D341Med (cell line): ENCODE measurements at places on chromosomes 11 and 22.

GRCh38 chr22:36328635-36329253 is 59.0 kb downstream of the MYH9 start:
- DNase-seq = no peak

DNA sequence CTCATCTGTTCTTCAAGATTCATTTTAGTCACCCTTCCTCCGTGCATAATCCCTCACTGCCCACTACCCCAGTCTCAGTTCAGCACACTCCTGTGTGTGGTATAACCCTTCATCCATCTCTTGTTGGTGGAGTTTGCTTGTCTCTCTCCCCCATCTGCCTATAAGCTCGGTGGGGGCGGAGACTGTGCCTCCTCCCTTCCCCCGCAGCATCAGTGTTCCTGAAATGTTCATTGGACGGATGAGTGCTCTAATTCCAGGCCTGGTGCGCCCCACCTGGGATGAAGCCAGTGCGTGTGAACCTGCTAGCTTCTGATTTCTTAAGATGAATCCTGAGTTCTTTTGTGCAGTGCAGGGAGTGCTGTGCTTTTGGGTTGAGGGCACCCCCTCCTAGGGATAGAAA is 100.0 kb downstream of the GRIK4 start:
- DNase-seq = no peak

DNA sequence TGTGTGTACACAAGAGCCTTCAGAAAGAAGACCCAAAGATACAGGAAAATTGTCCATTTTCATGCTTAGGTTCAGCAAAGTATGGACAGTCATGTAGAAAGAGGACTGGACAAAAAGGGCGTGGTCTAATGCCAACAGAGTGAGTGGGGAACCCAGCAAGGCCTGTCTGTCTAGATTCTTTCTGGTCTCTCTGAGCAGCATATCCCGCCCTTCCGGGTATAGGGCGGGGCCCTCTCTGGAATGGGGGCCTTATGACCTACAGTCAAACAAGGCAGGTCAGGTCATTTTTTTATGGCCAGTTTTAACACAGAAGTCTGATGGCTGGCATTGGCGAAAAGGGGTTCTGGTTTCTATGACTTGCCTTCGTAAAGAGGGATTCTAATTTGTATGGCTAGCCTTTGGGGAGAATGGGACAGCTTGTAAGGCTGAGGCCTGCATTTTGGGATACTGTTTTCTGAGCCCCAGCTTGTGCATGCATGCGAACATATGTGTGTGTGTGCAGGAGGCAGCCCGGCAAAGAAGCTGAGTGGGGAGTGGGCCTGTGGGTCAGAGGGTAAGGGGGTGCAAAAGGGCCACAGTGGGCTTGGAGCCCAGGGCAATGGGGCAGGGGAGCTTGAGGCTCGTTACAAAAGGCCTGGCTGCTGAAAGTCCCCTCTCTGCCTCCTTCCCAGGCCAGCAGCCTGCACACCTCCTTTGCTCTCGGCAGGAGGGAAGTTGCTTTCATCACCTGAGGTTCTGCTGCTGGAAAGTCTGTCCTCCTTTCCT is 130.5 kb upstream of the B3GAT1 start:
- no peak for DNase-seq

DNA sequence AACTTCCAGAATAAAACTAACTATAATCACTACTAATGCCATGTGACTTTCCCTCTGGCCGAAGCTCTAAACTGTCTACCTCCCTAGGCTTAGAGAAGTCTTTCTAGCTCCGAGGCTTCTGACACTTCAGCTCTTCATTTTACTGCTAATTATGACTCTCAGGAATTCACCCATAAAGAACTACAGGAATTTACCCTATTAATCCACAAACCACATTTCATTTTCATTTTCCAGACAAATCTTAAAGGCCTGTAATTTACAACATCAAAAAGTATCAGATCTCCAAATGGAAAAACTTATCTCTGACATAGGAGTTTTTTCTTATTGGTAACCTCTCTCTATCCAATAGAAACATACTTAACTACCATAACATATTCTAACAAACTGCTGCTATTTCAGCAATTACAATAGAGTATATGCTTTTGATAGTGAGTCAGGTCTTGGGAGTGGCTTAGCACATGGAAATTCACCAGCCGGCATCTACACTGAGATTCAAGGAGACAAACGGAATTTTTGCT is 33.4 kb downstream of the MRTFA start:
- DNase-seq = no peak

GRCh38 chr11:73645972-73646631 is at the start of gene PLEKHB1:
PLEKHB1 (plus strand) TSS chr11:73646581; CDS start chr11:73646609, 28 bp downstream.
- DNase-seq = no peak

DNA sequence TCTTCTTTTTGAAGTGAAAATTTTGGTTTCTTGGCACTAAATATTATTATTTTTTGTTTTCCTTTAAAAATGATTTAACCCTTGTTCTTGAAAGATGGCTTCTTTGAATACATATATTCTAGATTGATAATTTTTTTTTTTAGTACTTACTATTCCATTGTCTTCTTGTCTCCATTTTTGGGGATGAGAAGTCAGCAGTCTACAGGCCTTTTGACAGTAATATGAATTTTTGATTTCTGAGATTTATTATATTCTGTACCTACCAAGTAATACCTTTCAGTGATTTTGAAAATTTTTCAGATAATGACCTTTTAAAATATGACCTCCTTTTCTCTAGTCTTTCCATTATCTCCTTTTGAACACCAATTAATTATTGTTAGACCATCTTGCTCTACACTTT is 294.1 kb upstream of the LARGE1 start:
- no peak for DNase-seq

GRCh38 chr11:123479048-123479837 is 49.2 kb downstream of the GRAMD1B start:
- no peak for DNase-seq

- no peak for DNase-seq
These were observed 20.9 kb upstream of the TMPRSS4 start for GRCh38 chr11:118055966-118056365.

DNA sequence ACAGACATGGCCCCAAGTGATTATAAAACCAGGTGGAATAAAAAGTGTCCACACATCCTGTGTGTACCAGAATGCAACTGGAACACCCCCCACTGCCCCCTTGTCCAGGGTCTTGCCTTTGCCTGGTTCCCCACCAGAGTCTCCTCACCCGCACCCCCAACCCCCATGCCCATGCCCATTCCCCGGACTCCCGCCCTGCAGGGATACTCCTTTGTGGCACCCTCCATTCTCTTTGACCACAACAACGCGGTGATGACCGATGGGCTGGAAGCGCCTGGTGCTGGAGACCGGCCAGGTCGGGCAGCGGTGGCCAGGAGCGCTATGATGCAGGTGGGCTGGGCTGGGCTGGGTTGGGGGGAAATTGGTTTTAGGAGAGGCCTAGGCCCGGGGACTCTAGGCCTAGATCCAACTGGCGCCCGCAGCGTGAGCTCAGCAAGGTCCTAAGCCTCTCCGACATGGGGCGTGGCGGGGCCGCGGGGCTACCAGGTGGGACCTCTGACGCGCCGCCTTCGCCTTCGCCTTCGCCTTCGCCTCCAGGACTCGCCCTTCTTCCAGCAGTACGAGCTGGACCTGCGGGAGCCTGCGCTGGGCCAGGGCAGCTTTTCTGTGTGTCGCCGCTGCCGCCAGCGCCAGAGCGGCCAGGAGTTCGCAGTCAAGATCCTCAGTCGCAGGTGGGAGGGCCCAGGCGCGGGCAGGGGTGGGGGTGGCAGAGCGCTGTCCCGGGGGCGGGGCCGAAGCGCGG is 9.1 kb downstream of the RPS6KA4 start:
- no peak for DNase-seq

- DNase-seq = no peak
These were observed 1.1 kb upstream of the RASSF10 start for GRCh38 chr11:13008061-13008435.

GRCh38 chr11:41536021-41536568 is 76.6 kb upstream of the LRRC4C start:
- no peak for DNase-seq

DNA sequence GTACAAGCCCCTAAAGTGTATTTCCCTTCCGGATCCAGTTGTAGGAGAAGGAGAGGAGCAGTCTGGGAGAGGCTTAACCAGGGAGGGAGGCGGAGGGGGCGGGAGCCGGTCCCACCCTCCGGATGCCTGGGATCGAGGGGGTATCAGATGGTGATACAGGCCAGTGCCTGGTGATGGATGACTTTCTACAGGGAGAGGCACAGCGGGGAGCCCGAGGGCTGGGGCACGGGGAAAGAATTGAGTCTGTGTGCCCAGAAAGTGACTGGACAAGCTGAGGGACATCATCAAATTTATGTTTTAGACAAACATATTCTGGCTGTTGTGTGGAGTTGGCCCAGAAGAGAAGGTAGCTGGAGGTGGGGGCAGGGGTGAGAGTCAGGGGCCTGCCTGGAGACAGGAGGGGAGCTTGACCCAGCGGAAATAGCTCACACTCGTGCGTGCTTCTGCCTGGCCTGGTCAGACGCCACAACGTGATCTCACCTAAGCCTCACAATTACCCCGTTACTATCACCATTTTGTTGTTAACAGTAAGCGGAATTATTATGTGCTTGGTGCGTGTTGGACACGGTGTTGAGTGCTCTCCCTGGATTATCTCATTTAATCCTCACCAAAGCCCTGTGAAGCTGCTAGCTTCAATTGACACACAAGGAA is 42.4 kb downstream of the AMPD3 start:
- DNase-seq = peak; percentile 59

- no peak for DNase-seq
These were observed 44.4 kb upstream of the ANO1 start for GRCh38 chr11:70033711-70034070.

GRCh38 chr22:45124176-45124847 is 39.4 kb upstream of the NUP50 start:
- no peak for DNase-seq

- DNase-seq = peak; percentile 88
These were observed 18.4 kb downstream of the SELENOO start for GRCh38 chr22:50218996-50219727.

- no peak for DNase-seq
These were observed 102.0 kb downstream of the TBC1D22A start for GRCh38 chr22:46864314-46865051.

- peak; percentile 87 for DNase-seq
These were observed 27.3 kb downstream of the SLC1A2 start for GRCh38 chr11:35391922-35392688.

GRCh38 chr11:114124601-114125144 is 65.2 kb downstream of the ZBTB16 start:
- DNase-seq = no peak

DNA sequence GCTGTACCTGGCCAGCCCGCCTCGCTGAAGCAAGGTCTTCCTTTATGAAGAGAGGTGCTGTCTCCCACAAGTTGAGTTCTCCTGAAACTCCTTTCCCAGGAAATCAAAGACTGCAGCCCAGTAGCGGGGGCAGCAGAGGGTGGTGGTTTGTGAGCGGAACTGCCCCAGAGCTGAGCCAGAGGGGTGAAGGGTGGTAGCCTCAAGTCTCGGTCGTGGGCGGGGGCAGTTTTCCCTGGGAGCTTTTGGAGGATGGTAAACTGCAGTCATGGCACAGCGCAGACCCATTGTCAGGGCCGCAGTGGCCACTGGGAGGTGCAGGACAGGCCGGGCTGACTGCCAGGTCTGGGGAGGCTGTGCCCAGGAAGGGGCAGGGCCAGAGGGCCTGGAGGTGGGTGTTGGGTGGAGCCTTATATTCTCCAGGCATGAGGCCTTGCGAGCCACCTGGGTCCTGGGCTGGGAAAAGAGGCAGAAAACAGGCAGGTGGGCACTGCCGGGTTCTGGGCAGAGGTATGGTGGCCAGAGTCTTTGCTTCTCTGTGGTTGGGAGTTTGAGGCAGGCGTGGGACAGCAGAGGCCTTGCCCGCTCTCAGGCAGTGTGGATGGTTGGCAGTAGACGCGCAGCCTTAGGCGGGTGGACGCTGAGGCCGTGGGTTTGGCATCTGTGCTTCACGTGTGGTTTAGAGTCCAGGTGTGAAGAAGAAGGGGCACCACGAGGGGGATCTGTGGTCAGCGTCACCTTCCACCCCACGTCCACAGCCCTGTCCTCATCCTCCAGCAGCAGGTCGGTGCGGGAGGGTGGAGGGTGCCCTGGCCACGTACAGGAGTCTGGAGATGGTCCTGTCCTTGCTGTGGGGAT is 1176.4 kb downstream of the BRD1 start:
- no peak for DNase-seq

DNA sequence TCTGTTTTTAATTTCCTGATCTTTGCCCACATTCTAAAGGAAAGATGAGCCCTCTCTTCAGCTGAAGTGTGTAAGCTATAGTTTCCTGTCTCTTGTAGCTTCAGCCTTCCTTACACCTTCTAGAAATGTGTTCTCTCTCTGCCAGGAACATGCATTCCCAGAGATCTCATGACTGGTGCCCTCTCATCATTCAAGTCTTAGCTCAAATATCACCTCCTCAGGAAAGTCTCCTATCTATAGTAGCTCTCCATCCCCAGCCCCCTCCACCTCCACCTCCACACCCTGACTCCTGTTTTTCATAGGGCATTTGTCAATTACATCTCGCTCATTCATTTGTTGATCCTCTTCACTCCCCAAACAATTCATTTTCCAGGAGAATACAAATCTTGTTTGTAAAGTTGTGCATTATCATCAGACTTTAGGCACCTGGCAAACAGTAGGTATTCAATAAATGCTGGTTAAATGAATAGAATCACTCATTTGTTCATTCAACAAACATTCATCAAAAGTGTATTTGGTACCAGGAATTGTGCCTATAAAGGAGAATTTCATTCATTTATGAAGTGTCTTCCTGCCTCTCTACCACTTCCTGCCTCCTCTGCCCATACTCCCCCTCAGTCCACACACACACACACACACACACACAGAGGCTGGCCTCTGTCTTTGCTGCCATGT is 160.3 kb downstream of the BBOX1 start:
- DNase-seq = no peak

GRCh38 chr22:24146791-24147353 is 34.4 kb upstream of the SUSD2 start:
- DNase-seq = peak; percentile 52

DNA sequence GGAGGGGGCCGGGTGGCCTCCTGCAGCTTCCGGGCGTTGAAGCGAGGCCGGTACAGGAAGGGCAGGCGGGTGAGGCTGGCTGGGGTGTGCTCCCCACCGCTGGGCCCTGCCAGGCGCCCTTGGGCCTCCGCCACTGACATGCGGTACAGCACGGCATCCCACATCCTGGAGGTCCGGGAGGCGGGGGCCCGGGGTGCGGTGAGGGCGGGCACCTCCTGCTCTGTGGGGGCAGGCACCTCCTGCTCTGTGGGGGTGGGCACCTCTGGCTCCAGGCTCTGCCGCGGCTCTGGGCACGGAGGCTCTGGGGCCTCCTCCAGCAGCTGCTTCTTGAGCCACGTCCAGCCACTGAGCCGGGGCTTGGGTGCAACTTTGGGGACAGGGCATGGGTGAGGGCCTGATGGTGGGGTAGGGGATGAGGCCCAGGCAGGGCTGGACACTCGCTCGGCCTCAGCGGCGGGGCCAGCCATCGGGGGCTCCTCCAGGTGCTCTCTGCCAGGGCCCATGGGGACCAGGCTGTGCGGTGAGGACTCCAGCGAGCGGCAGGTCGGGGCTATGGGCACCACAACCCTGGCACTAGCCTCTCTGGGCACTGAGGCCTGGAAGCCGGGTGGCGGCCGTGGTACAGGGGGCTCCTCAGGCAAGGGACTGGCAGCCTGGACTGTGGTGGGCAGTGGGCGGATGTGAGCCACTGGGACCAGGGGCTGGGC is 2.3 kb downstream of the PRR33 start:
- no peak for DNase-seq

- DNase-seq = peak; percentile 36
These were observed 10.6 kb downstream of the PITPNM1 start for GRCh38 chr11:67494371-67495233.

GRCh38 chr11:85114786-85115185 is 512.4 kb downstream of the DLG2 start:
- no peak for DNase-seq

GRCh38 chr11:69115586-69116560 is 39.9 kb upstream of the SMIM38 start:
- DNase-seq = no peak
